ENCODE measurements at places on chromosomes 4 and X.

GRCh38 chrX:152632445-152633097 is 5.1 kb upstream of the GABRQ start:
- no peak for DNase-seq

DNA sequence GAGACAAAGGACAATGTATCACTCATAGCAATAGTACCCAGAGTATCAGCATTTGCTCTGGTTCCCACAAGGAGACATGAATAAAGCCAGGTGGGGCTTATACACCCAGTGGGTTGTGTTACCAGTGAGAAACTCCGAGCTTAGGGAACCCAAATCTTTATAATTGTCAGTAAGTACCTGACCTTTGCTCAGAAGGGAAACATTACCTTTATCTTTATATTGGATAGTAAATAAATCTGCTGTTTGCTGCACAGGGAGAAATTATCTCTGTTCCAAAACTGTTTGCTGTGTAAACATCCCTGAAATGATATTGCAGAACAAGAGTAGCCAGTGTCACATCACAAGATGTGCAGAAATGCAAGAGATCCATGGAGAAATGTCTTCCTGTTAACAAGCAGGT is 12.1 kb upstream of the SLAIN2 start:
- no peak for DNase-seq

GRCh38 chr4:105596684-105597083 is 44.3 kb downstream of the ARHGEF38 start:
- DNase-seq, result no peak

GRCh38 chr4:67809502-67809901 is 55.3 kb upstream of the GNRHR start:
- DNase-seq, result no peak

DNA sequence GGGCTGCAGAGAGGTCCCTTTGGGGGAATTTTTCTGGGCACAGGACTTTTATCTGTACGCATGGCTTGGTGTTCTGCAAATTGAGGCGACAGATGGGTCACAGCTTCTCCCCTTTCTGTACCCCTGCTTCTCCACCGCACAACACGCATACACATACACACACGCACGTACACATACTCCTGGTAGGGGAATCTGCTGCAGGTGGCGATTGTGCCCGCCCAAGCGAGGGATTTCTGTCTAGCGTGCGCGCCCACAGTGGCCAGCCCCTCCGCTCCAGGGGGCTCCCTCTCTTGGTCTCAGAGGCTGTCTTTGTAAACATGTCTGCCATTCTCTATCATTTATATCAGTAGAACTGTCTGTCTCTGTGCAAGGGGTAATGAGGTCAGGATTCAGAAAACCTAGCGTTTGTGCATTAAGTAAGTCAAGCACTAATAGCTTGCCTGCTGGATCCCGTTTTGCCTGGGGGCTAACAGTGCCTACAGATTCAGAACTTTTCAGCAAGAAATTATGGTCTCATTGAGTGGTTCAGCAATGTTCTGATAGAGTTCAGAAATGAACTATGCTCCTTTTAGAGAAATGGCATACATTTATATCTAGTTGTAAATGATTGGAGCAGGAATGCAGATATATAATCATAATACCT is 2.2 kb downstream of the GRID2 start:
- DNase-seq, result no peak

GRCh38 chr4:77854431-77855111 is 8.1 kb upstream of the MRPL1 start:
- no peak for DNase-seq

DNA sequence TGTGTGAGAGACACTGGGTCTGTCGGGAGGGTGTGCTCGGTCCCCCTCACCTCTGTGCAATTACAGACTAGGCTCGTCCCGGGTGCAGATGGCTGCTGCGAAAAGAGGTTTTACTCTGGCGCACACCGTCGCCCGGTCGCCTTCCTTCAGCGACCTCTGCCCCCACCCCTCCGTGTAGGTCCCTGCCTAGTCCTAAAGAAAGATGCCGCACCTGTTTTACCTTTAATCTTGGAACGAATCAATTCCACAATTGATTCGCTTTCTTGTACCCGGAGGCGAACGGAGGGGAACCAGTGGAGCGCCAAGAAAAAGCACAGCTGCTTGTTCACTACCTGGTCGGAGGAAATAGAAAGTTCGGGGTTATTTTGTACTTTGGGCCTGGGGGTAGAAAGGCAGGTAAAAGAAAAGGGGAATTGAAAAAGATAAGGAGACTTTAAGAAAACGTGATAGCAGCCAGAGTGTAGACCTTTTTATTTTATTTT is 1.2 kb downstream of the NPNT start:
- no peak for DNase-seq

DNA sequence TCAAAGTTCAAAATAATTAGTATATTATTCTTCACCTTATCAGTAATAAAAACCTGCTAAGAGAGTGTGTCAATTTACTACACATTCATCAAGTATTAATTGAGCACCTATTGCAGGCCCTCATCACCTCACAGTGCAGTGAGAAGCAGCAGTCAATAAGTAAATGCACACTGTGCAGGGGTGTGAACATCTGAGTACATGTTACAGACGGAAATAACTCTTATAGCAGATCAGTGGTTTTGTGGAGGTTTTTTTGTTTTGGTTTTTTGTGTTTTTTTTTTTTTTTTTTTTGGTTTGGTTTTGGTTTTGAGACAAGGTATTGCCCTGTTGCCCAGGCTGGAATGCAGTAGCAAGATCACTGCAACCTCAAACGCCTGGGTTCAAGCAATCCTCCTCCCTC is 20.3 kb downstream of the KLF3 start:
- no peak for DNase-seq

GRCh38 chrX:43910012-43910411 is 27.8 kb upstream of the MAOB start:
- DNase-seq, result no peak

All from stimulated activated CD8-positive, alpha-beta memory T cell treated with anti-CD3 and anti-CD28 coated beads, Interleukin-7, amount 100 ng/mL, for 1 hour (primary cell).